ENCODE measurements at places on chromosomes 7 and 10.

GRCh38 chr10:106826716-106827115 is 337.8 kb downstream of the SORCS1 start:
- no peak for DNase-seq

- DNase-seq: no peak
Measured at GRCh38 chr7:3151784-3152183, 108.1 kb upstream of the CARD11 start.

DNA sequence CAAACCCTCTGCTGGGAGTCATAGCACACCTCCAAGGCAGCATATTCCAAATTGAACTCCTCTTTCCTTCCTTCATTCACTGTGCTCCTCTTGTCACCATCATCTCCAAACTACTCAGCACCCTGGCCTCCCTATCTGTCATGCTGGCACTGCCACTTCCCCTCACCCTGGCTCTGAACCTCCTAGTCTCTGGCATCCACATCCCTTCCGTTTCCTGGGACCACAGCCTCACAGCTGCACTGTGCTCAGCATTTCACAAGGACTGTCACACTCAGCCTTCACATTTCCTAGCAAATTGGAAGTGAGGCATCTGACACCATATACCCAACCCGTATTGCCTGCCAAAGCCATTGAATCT is 124.7 kb downstream of the WDR11 start:
- no peak for DNase-seq

GRCh38 chr7:74275401-74275881 is 13.8 kb upstream of the CLIP2 start:
- DNase-seq: no peak

DNA sequence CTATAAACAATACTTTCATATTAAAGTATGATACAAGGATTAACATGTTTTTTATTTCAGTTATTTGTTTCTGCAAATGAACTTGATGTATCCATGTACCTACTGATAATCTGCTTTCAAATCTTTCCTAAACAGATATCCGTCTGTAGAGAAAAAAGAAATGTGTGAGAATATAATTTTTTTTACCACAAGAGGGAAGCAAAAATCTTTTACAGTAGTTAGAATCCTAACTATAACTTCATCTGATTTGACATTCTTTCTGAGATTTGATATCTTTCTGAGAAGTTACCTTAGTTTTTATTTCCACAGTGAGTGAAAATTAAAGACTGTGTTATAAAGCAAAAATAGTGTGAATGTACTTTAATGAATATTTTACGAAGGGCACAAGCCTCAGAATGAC is 203.9 kb upstream of the PCLO start:
- no peak for DNase-seq

DNA sequence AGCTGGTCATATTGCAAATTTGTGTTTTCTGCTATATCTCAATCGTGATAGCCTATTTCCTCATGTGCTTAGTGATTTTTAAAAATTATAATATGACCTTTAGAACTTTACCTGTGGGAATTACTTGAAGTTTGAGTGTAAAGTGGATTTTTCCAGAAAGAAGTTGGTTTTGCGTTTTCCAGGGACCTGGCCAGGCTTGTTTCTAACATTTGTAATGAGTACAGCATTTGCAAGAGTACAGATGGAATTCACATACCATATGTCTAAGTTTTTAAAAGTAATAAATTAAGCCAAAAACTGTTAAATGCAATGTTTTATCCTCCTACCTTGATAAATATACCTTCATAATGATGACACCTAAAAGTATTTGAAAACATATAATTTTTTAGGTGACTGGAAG is 443.2 kb downstream of the REEP3 start:
- no peak for DNase-seq

DNA sequence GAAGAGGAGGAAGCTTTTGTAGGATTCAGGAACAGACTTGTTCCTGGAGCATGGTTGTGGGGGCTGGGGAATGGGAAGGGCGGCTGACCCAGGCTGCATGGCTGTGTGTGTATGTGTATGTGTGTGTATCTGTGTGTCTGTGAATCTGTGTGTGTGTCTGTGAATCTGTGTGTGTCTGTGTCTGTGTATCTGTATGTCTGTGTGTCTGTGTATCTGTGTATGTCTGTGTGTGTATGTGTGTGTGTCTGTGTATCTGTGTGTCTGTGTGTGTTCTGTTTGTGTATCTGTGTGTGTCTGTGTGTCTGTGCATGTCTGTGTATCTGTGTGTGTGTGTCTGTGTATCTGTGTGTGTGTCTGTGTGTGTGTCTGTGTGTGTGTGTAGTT is 6.6 kb upstream of the STX1A start:
- DNase-seq: no peak

GRCh38 chr10:119700321-119700954 is 25.4 kb upstream of the INPP5F start:
- DNase-seq: no peak

DNA sequence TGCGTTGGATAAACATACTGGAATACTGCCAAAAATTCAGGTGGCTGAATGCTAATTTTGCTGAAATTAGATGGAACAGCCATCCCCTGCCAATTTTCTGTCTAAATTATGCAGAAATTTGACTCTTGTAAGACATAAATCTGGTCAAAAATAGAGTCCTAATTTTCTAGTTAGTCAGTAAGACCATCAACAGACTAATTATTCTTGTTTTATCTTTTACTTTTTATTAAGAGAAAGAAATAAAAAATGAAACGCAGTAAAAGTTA is 110.3 kb upstream of the GATA3 start:
- no peak for DNase-seq

DNA sequence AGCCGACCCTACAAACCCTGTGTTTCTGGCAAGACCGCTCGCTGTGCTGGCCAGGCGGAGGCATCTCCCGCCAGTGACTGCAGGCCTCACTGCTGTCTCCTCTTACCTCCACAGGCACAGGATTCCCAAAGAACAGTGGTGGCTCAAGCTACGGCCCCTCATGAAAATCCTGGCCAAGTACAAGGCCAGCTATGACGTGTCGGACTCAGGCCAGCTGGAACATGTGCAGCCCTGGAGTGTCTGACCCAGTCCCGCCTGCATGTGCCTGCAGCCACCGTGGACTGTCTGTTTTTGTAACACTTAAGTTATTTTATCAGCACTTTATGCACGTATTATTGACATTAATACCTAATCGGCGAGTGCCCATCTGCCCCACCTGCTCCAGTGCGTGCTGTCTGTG is 36.2 kb downstream of the PITRM1 start:
- DNase-seq: no peak

GRCh38 chr7:122092964-122093797 is 50.9 kb downstream of the AASS start:
- peak; percentile 4 for DNase-seq

DNA sequence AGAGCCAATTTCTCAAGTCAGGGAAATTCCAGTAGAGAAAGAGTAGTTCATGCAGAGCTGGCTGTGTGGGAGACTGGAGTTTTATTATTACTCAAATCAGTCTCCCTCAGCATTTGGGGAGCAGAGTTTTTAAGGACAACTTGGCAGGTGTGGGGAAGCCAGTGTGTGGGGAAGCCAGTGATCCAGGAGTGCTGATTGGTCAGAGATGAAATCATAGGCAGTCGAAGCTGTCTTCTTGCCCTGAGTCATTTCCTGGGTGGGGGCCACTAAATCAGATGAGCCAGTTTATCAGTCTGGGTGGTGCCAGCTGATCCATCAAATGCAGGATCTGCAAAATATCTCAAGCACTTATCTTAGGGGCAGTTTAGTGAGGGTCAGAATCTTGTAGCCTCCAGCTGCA is 194.6 kb upstream of the NRG3 start:
- DNase-seq: no peak

DNA sequence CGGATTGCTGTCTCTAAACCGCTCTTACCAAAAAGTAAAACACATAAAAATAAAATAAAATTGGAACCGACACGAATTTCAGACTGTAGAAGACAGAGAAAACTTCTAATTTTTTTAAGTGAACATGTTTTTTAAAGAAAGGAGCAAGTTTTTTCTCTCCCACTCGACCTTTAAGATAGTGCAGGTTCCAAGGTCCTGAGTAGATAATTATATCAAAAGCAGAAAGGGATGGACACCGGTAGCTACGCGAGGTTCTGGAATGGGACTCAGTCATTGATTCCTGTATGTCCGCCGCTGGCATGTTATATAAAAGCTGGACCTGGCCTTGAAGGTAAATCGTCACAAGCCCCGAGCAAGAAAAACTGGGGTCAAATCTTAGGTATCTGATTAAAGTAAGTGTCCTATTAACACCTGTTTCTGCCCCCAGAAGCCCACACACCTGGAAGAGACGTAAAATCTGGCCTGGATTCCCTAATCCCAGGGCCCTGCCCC is 462 bp upstream of the CISD1 start:
- no peak for DNase-seq

- no peak for DNase-seq
Measured at GRCh38 chr10:92408017-92408361, 117.0 kb downstream of the MARCHF5 start.

DNA sequence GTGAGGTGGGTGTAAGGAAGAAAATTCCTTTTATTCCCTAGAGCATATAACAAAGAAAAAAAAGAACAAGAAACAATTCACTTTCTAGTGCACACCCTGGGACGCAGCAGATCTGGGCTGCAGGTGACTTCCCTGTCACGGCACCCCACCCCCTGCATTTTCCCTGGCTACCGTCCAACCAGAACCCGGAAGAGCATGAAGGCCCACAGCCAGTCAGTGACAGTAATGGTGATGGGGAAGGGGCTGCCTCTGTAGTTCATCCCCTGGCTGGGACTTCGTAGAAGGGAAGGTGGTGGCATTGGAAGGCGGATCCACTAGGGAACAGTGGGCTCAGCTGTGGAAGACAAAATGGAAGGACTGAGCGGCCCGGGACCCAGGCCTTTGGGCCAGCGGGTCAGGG is 236.7 kb downstream of the BUB3 start:
- no peak for DNase-seq

- DNase-seq: no peak
Measured at GRCh38 chr10:125605167-125605566, 77.8 kb downstream of the TEX36 start.

DNA sequence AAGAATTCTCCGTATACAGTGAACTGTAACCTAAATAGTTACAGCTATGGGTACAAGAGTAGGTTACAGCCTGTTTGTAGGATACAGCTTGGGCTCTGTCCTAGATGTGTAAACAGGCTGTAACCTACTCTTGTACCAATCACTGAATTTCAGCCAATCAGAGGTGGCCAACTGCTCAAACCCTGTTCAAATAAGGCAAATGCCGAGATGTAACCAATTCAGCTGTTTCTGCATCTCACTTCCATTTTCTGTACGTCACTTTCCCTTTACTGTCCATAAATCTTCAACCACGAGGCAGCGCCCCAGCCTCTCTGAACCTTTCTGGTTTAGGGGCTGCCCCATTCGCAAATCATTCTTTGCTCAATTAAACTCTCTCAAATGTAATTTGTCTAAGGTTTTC is 8.3 kb upstream of the MMP21 start:
- no peak for DNase-seq

DNA sequence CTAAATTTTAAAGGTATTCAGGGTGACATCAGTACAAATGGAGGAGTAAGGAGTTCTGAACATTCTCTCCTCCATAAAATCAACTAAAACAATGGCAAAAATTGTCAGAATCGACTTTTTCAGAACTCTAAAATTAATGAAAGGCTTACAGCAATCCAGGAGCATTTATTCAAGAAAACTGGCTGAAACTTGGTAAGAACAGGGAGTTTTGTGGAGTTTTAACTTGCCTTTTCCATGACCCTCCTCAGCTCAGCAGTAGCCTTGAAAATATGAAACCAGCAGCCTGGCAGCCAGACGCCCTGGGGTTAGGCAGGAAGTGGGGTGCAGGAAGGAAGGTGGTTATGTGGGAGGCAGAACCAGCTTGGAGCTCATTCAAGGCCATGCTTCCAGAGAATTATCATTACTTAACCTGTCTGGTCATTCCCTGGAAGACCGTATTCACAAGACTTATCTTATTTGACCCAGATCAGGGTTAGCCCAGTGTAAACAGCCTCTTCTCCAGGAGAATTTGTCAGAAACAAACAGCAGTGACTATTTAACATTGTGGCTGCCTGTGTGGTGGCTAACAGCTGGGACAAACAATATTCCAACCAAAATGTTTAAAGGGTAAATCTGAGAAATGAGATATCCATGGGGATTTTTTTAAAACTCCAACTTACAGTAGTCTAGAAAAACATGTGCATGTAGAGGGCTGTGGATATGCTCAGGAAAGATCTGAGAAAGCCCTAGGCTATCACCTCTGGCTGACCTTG is 75.7 kb upstream of the MACROH2A2 start:
- no peak for DNase-seq

DNA sequence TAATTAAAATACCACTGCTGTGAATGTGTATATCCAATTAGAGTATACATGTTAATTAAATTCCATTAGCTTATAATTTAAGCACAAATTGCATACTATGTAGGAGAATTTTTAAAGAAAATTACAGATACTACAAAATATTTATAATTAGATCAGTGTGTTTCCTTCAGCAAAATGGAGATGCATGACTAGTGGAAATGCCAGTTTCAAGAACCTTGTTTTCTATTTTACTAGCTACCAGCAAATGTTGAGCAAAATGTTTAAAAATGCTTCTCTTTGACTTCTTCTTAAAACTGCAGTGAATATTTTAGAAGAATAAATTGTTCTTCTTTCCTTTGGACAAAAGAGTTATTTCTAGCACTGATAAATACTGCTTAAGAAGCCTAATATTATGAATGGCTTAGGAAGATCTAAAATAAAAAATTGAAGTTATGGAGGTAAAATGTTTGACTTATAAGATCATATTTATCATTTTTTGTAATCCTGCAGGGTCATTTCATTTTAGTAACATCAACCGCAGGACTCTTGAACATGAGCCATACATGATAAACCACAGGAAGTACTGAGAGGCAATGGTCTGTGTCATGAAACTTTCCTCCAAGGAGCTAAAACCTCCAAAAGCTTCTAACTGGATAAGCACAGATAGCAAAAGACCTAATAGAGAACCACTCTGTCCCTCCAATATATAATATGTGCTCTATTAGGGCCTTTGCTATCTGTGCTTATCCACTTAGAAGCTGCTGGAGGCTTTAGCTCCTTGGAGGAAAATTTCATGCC is 1066.0 kb upstream of the CELF2 start:
- no peak for DNase-seq

GRCh38 chr7:128104108-128104742 is 73.0 kb upstream of the LRRC4 start:
- DNase-seq: no peak

GRCh38 chr7:107993891-107994291 is 9.1 kb downstream of the LAMB1 start:
- no peak for DNase-seq

All from activated T-helper 1 cell treated with anti-CD3 and anti-CD28 coated beads, Interleukin-2, amount 50 U/mL, for 16 hours (primary cell).